ENCODE measurements at places on chromosomes 12 and 14.

DNA sequence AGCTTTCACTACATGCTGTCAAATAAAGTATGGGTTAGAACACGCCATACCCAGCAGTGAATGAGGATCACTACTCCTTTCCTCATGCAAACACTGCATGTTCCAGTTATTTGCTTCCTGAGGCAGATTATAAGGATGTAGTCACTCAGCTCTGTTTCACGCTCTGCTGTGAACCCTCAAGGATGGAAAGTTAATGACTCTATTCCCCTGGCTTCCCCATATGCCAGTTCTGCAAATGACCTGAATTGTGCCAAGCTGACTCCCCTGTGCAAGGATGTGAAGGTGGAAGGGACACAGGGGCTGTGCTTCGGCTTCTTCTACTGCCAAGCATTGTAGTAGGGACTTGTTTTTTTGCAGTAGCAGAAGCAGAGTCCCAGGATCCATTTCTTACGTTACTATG, 6.8 kb downstream of the IFI27L1 start:
- ATAC-seq, result no peak

DNA sequence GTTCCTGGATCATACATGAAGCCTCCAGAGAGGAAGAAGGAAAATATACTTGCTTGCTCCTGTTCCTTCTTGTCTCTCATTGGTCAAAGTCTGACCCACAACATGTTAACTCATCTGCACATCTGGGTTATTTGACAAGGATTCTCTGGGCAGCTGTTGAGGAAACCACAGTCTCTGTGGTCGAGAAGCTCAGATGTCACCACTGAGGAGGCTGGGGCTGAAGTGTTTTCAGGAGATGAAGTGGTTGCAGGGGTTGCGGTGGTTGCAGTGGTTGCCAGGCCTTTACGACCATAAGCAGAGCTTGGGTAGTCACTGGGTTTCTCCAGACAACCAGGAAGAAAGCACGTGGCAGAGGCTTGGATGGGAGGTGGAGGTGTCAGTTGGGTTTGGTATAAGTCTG, 265.0 kb upstream of the LRIG3 start:
- ATAC-seq, result no peak

DNA sequence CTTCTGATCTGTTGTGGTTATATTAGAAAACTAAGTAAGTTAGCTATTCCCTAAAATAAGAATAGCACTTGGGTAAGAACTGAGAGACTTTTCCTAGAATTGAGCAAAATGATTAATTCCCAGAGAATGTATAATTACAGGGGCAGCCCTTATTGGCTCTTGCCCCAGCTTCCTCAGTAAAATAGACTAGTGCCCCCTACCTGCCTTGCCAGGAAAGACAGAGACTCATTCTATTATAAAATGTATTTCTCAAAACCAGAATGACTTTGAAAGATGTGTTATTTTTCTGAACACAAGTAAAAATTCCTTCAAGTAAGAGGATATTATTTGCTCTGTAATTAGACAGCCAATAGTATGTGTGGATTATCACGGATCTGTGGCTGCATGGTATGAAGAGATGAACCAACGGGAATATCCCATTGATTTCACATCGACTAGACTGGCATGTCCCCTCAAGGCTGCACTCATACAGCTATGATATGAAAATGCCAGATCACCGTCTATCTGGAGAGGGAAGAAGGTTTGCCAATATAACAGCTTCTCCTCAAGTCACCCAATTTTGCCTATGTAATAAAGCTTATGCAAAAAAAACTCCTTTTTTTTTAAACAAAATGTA, 7.4 kb upstream of the GLRX5 start:
- ATAC-seq, result peak; percentile 83

GRCh38 chr14:102138961-102139285, 774 bp upstream of the WDR20 start:
- peak; percentile 38 for ATAC-seq

GRCh38 chr14:75333606-75334548, 55.2 kb downstream of the FOS start:
- no peak for ATAC-seq

DNA sequence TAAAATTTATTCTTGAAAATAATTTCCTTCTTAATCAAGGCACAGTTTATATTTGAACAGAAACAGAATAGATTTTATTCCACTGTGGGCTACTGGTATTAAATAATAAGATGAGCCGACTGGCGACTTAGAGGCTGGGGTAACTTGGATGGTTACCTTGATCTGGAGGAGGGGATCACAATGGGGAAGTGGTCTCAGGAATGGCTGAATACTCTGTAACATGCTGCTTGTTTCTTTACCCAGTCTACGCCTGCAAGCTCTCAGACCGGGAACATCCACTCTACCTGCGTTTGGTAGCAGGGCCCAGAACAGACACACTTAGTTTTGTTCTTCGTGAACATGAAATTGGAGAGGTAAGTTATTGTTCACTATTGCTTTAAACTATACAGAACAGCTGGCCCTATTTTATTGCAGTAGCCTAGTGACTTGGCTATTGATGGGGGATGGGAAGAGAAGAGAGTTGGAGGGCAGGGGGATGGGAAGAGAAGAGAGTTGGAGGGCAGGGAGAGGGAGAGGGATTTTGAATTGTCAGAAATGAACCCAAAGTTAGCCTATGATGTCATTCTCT, 67.9 kb downstream of the GNS start:
- ATAC-seq, result no peak

GRCh38 chr12:89154743-89155499, 197.4 kb downstream of the DUSP6 start:
- no peak for ATAC-seq

Data from SK-N-SH treated with all-trans-retinoic acid at 6 μM for 48 hours (cell line).